ENCODE measurements at places on chromosomes 16 and 17.
A peak's percentile ranks its signal among the peaks of the same experiment; 100 is the strongest.

GRCh38 chr17:53950207-53950857 lies 127.6 kb downstream of the KIF2B start:
- no peak for DNase-seq

DNA sequence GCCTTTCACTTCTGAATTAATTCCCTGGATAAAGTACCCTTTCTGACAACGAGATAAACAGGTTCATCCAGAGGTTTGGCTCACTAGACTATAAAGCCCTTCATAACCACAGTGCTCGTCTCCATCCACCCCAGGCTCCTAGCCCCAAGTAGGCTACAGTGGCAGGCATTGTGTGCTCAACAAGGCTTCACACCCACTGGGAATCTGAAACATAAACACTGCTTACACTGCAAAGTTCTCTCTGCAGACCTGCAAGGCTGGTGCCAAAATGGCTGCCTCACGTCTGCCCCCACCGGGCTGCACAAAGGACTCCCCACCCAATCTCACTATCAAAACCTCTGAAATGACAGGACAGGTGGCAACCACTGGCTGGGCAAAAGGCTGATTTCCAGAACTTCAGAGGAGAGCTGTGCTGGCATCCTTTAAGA lies 5.1 kb upstream of the HLF start:
- DNase-seq, result no peak

DNA sequence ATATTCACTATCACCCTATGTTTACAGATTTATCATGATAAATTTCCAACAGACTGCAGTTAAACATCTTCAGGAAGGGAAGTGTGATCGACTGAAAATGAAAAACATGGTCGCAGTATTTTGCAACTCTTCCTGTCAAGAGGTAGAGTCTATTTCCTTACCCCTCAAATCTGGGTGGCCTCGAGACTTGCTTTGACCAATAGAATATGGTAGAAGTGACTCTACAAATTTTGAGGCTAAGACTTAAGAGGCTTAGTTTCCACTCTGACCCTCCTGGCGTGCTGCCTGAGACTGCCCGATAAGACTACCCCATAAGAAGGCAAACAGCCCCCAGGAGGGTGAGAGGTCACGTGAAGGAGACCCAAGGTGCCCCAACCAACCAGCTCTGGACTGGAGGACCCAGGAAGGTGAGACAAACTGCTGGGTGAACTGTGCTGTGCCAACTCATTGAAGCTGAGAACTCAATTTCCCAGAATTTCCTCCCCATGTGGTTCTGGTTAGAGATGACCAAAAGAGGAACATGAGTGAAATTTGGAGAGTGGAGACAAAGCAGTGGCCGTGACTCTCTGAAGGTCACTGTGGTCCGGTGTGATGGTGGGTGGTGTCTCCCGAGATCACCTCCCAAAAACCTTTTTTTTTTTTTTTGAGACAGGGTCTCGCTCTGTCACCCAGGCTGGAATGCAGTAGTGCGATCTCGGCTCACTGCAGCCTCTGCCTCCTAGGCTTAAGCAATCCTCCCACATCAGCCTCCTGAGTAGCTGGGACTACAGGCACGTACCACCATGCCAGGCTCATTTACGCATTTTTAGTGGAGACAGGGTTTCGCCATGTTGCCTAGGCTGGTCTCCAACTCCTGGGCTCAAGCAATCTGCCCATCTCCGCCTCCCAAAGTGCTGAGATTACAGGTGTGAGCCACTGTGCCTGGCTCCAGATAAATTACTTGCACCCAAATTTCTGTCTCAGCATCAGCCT lies 38.2 kb upstream of the LITAF start:
- no peak for DNase-seq

DNA sequence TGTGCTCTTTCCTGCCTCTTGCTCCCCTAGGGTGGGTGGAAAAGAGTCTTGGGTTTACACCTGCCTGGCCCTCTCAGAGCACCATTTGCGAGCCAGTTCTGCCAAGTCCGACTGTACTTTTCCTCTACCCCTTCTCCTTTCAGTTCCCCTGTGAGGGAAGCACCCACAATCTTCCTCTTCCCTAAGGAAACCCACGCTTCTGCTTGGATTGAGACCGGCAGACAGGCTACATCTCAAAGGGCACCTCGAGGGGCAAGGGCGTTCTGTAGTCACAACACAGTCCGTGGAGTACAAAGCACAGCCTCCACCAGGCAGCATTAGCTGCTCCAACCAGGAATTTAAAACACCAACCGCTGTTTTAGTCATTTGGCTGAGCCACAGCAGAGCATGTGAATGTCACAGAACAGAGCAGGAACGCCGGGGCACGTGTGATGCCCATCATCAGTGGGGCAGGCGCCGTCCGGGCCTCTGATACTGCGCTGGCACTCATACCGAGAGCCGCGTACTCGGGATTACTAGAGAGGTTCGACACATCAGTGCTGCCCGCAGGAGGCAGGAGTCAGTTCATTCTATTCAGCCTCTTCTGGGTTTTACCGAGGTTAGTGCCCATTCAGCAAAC lies 13.7 kb upstream of the MNT start:
- no peak for DNase-seq

- DNase-seq, result no peak
These were observed 96.6 kb downstream of the TBC1D16 start for GRCh38 chr17:79939094-79939435.

DNA sequence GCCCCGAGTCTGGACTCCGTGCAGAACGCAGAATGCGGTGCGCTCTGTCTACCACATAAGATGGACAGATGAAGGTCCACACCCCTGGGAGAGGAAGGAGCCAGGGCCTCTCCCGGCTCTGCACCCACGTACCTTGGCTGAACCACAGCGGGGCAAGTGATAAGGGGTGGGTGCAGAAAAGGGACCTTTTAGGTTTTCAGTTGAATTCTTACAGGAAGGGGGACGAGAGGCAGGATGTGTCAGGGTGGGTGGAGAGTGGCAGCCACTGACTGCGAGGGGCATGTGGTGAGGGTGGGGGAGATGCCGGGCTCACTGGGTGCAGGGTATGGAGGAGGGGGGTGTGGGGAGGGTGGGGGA lies 372 bp downstream of the CD300A start:
- DNase-seq, result no peak

DNA sequence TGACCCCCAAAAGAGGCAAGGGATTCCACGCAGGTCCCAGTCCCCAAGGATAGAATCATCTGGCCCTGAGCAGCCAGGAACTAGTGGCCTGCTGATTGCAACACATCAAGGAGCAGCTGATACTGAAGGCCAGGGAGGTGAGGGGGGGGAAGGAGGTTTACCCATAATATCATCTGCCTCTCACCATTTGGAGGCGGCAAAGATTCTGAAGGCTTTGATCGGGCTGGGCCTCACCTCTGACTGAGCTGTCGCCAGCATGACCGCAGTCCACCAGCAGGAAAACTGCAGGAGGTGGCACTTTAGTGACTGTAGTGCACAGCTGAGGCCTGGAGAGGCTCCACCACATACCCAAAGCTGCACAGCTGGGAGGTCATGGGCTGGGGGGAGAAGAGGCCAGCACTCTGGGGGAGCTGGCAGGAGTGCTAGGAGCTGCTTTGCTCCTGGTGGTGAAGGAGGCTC lies 20.5 kb upstream of the ITGA3 start:
- DNase-seq, result peak; percentile 51

- peak; percentile 60 for DNase-seq
These were observed at the start of gene PIGQ for GRCh38 chr16:569445-570254. Gene PIGQ, plus strand, starts transcription at chr16:569968. Its CDS starts 4,107 bp downstream, at chr16:574075.

- DNase-seq, result peak; percentile 94
These were observed 58.3 kb downstream of the SREBF1 start for GRCh38 chr17:17778308-17779014.

DNA sequence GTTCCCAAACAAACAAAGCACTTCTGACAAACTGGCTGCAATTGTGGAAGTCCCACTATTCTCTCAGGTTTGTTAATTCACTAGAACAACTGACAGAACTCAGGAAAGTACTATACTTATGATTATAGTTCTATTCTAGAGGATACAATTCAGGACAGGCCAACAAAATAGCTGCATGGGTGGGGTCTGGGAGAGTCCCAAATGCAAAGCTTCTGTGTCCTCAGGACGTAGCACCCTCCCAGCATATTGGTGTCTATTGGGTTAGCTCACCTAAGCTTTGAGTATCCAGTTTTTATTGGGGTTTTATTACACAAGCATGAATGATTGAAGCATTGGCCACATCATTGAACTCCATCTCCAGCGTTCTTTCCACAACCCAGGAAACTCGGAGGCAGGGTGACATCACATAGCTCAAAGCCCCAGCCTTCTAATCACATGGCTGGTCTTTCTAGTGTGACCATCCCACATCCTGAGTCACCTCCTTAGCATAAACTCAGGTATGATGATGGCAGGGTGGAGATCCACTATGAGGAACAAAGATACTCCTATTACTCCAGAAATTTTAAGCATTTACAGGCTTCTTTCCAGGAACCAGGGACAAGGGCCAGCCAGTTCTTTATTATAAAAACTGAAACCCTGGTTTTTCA lies 43.9 kb upstream of the CCNF start:
- no peak for DNase-seq

GRCh38 chr17:65553646-65554552 lies 7.5 kb downstream of the AXIN2 start:
- DNase-seq, result no peak

DNA sequence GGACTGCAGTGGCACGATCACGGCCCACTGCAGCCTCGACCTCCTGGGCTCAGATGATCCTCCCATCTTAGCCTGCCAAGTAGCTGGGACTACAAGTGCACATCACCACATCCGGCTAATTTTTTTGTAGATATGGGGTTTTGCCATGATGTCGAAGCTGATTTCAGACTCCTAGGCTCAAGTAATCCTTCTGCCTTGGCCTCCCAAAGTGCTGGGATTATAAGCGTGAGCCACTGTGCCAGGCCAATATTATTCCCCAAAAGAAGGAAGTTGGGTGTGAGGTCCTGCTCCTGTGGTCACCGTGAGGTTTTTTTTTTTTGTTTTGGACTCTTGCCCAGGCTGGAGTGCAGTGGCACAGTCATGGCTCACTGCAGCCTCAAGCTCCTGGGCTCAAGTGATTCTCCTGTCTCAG lies 1.5 kb downstream of the AMZ2 start:
- DNase-seq, result no peak

DNA sequence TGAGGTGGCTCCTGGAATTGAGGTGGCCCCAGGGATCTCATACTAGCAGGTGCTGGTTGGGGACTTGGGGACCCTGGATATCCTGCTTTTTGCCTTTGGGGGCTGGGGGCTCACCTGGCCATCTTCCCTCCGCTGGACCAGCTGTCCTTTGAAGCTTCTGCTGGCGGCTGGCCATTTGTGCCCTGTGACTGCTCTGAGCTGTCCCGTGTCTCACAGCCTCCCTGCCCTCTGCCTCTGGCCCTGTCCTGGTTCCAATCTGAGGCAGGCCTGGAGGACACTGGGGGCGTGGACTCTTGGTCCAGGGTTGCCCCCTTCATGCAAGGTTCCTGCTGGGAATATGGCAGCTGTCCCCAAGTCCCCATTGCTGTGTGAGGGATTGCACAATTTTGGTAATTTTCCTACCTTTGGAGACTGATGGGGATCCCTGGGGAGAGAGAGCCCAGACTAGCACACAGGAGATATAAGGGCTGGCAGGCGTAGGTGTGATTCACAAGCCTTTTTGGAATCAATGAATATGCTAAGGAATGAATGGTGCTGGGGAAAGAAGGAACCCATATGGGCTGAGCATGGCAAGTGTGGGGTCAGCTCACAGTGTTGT lies 19.2 kb downstream of the ADCY7 start:
- no peak for DNase-seq

GRCh38 chr17:75885431-75885830 lies 7.0 kb upstream of the TRIM47 start:
- DNase-seq, result no peak

GRCh38 chr17:69779378-69780214 lies 295.4 kb upstream of the KCNJ16 start:
- no peak for DNase-seq

DNA sequence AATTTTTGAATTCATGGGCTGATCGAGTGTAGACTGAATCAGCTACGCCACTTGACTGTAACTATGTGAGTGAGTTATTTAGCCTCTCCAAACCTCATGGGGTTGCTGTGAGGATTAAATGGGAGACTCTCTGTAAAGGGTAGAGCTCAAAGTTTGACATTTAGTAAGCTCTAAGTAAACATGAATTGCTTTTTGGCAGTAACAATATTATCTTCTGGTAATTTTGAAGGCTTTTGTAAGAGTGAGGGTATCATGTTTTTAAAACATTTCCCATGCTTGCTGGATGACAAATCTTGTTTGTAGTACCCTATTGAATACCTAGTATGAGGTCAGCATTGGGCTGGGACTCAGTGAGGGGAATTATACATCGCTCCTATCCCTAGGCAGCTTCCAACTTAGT lies 35.3 kb downstream of the MRTFB start:
- peak; percentile 17 for DNase-seq

DNA sequence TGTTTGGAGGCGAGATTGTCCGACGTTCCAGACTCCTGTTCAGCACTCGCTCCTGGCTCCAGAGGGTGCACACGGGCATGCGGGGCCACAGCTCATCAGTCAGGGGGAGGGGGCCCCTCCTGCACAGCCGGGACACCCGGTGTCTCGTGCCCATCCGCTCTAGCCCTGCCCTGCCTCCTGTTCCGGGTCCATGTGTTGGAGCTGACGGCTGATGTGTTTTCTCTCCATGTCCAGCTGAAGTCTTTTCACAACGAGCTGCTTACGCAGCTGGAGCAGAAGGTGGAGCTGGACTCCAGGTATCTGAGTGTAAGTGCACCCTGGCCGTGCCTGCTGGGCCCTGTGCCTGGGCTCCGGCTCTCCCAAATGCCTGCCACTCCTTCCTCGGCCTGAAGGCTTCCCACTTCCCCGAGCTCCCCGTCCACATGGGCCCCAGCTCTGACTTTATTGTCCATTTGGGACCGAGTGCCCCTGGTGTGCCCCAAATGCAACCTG lies 50.5 kb downstream of the BAIAP2 start:
- no peak for DNase-seq

DNA sequence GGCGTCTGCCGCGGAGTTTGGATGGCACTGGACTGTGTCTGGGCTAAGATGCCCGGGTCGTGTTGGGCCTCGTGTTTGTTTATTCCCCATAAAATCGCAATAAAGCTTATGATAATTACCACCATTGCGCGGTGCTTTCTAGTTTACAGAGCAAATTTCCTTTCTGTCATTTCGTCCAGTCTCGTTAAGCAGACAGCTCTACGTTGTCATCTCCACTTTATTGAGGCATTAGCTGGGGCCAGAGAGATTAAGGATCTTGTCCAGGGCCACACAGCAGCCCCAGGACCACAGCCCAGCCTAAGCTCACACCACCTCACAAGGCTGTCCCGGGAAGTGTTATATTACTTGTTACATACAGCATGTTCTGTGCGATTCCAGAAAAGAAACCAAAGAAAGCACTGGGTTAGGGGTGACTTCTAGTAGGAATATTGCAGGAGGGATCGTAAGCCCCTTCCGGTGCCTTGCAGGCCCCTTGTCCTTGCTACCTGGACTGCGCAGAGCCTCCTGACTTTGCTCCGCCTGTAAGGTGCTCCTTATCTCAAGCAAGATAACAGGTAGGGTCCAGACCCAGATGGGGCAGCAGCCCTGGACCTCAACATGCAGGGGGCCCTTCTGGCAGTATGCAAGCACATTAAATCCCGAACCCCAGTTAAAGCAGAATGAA lies 6.3 kb downstream of the NOS2 start:
- DNase-seq, result no peak

- peak; percentile 30 for DNase-seq
These were observed 414.3 kb downstream of the MAF start for GRCh38 chr16:79186196-79186595.

GRCh38 chr16:29834079-29834478 lies 13.8 kb downstream of the MVP start:
- DNase-seq, result no peak

Data from fibroblast of villous mesenchyme (primary cell).